Thoracic aorta (tissue), 2 donors: ENCODE measurements at places on chromosomes 2 and 18.

DNA sequence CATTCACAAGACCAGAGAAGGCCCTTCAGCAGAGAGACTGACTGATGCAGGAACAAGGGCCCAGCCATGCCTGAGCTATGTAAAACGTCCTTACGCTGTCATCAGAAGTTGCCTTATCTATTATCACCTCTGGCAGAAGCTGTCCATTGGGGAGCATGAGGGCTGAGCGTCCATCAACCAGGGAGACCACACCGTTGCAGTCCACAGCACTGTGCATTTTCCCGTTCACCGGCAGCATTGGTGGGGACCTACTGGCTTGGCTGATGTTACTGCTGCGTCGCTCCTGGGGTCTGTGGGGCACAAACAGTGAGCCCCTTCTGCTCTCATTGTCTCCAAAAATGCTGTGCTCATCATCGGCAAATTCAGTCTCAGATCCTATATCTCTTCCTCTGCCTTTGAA is 91.4 kb downstream of the SCN9A start:
- H3K4me3 ChIP-seq = no peak overlapping the region
- no peak for DNase-seq
- no peaks in the 10 kb centered on the region for H3K4me1 ChIP-seq
- H3K36me3 ChIP-seq = no peaks in the 10 kb centered on the region
- H3K27ac ChIP-seq = no peak overlapping the region
- H3K27me3 ChIP-seq = no peaks in the 10 kb centered on the region

DNA sequence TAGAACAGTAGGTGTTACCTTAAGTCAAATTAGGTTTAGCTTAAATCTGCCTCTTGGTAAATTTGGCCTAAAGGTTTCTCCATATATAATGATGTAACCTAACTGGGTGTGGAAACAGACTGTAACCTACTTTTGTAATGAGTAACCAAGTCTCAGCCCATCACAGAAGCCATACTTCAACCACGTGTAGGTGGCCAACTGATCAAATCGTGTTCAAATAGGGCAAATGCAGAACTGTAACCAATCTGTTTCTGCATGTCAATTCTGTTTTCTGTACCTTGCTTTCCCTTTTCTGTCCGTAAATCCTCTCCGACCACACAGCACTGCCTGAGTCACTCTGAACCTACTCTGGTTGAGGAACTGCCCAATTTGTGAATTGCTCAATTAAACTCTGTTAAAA is 34.0 kb upstream of the PLA2R1 start:
- H3K36me3 ChIP-seq = no peaks in the 10 kb centered on the region
- H3K4me3 ChIP-seq = no peak overlapping the region
- H3K27me3 ChIP-seq = no peaks in the 10 kb centered on the region
- no peak overlapping the region for H3K27ac ChIP-seq
- DNase-seq = no peak

DNA sequence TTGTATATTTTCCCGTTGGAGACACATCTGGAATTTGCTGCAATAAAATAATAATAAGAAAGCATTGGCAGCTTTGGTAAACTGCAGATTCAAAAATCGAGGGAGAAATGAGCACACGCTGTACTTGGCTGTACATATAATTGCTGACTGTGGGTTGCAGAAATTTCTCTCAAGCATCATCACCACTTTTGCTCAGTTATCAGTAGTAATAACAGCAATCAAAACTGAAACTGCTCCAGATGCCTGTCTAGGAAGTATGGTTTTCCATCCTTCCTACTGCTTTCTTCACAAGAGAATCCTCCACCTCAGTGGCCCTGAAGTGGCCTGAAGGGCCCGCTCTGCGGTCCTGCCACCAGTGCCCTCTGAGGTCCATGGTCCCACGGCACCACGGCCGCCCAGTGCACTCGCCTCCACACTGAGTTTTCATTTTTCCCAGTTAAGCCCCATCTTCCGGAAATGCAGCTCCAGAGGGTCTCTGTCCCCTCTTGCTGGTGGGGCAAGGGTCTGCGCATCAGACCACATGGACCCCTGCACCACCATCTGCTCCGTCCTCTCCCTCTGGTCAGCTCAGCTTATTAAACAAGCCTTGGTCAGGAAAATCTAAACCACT is 3.9 kb downstream of the DUSP28 start:
- no peak overlapping the region for H3K4me3 ChIP-seq
- DNase-seq = no peak
- H3K27ac ChIP-seq = no peak overlapping the region

GRCh38 chr2:2524348-2524941 is 193.4 kb upstream of the MYT1L start:
- no peak for DNase-seq
- H3K4me1 ChIP-seq = no peaks in the 10 kb centered on the region
- no peaks in the 10 kb centered on the region for H3K36me3 ChIP-seq

GRCh38 chr2:4408321-4408720 is 704.9 kb downstream of the DCDC2C start:
- DNase-seq = no peak
- no peaks in the 10 kb centered on the region for H3K36me3 ChIP-seq
- no peak overlapping the region for H3K27ac ChIP-seq
- no peaks in the 10 kb centered on the region for H3K4me1 ChIP-seq
- no peaks in the 10 kb centered on the region for H3K27me3 ChIP-seq

- no peak for DNase-seq
- H3K4me3 ChIP-seq = peak overlapping the region; percentile 9
- no peaks in the 10 kb centered on the region for H3K36me3 ChIP-seq
- peaks cover 10% of the 10 kb centered on the region for H3K4me1 ChIP-seq
- no peaks in the 10 kb centered on the region for H3K27me3 ChIP-seq
Measured at GRCh38 chr18:68796936-68797690, 767 bp upstream of the CCDC102B start.

GRCh38 chr18:13268158-13269012 is 49.8 kb downstream of the LDLRAD4 start:
- no peaks in the 10 kb centered on the region for H3K27me3 ChIP-seq
- H3K4me1 ChIP-seq = peaks cover 95% of the 10 kb centered on the region
- H3K36me3 ChIP-seq = no peaks in the 10 kb centered on the region
- peak overlapping the region; percentile 64 for H3K27ac ChIP-seq
- no peak for DNase-seq

GRCh38 chr2:113291191-113291590 is 12.5 kb upstream of the PAX8 start:
- no peak overlapping the region for H3K4me3 ChIP-seq
- no peaks in the 10 kb centered on the region for H3K27me3 ChIP-seq
- DNase-seq = no peak
- no peaks in the 10 kb centered on the region for H3K36me3 ChIP-seq

GRCh38 chr2:216553482-216554240 is 55.0 kb downstream of the RPL37A start:
- no peaks in the 10 kb centered on the region for H3K27me3 ChIP-seq
- H3K4me1 ChIP-seq = peaks cover 97% of the 10 kb centered on the region
- H3K27ac ChIP-seq = peak overlapping the region; percentile 77
- DNase-seq = no peak
- H3K36me3 ChIP-seq = no peaks in the 10 kb centered on the region

- H3K27ac ChIP-seq = no peak overlapping the region
- no peaks in the 10 kb centered on the region for H3K36me3 ChIP-seq
Measured at GRCh38 chr2:217086718-217087117, 226.9 kb upstream of the TNP1 start.

GRCh38 chr18:48672671-48673340 is 134.0 kb downstream of the CTIF start:
- peaks cover 10% of the 10 kb centered on the region for H3K36me3 ChIP-seq
- no peak overlapping the region for H3K27ac ChIP-seq
- H3K4me1 ChIP-seq = peaks cover 21% of the 10 kb centered on the region

GRCh38 chr2:209581040-209581439 is 157.2 kb downstream of the MAP2 start:
- no peak overlapping the region for H3K4me3 ChIP-seq
- DNase-seq = no peak
- H3K4me1 ChIP-seq = no peaks in the 10 kb centered on the region
- H3K27me3 ChIP-seq = no peaks in the 10 kb centered on the region
- H3K27ac ChIP-seq = no peak overlapping the region

DNA sequence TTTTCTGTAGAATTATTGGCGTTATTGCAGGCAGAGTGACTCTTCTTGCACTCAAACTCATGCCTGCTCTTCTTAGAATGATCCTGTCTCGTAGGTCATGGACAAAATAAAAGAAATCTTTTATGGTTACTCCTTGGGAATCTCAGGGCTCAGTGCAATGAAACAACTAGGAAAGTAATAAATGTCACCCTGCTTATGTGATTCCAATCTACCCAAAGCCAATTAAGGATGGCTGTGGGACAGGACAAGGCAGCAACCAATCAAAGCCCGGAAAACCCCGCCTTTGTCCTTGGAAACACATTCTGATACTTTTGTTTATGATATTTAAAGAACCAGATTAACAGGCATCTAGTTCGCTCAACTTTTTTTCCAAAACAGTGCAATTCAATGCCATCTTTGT is 53.0 kb downstream of the GRB14 start:
- H3K27me3 ChIP-seq = no peaks in the 10 kb centered on the region
- H3K27ac ChIP-seq = no peak overlapping the region
- no peak overlapping the region for H3K4me3 ChIP-seq
- H3K36me3 ChIP-seq = no peaks in the 10 kb centered on the region
- no peak for DNase-seq

- H3K27me3 ChIP-seq = no peaks in the 10 kb centered on the region
- DNase-seq = peak; percentile 3
- no peaks in the 10 kb centered on the region for H3K36me3 ChIP-seq
- peak overlapping the region; percentile 68 for H3K4me3 ChIP-seq
- peak overlapping the region; percentile 24 for H3K27ac ChIP-seq
- no peaks in the 10 kb centered on the region for H3K4me1 ChIP-seq
Measured at GRCh38 chr18:25503567-25504081, 151.7 kb upstream of the ZNF521 start.

DNA sequence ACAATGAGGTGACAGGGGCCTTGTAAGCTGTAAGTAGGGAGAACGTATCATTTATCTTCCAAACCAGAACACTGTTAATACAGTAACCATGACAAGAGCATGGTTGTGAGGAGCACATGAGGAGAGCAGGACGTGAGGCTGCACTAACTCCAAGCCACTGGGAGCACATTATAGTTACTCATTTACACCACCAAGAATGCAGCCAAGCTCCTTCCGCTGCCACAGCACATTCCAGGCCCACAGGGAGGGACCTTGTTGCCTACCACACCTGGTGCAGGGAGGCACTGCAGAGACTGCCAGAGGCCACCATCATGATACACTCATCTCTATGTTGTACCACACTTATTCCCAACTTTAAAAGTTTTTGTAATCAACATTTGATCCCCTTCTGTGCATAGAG is 13.5 kb upstream of the SFXN5 start:
- no peak for DNase-seq
- H3K27me3 ChIP-seq = no peaks in the 10 kb centered on the region
- H3K36me3 ChIP-seq = peaks cover 15% of the 10 kb centered on the region
- H3K4me1 ChIP-seq = peaks cover 16% of the 10 kb centered on the region

- no peak overlapping the region for H3K4me3 ChIP-seq
- no peak overlapping the region for H3K27ac ChIP-seq
- H3K36me3 ChIP-seq = no peaks in the 10 kb centered on the region
- H3K27me3 ChIP-seq = no peaks in the 10 kb centered on the region
Measured at GRCh38 chr2:101596333-101596732, 101.2 kb upstream of the MAP4K4 start.

DNA sequence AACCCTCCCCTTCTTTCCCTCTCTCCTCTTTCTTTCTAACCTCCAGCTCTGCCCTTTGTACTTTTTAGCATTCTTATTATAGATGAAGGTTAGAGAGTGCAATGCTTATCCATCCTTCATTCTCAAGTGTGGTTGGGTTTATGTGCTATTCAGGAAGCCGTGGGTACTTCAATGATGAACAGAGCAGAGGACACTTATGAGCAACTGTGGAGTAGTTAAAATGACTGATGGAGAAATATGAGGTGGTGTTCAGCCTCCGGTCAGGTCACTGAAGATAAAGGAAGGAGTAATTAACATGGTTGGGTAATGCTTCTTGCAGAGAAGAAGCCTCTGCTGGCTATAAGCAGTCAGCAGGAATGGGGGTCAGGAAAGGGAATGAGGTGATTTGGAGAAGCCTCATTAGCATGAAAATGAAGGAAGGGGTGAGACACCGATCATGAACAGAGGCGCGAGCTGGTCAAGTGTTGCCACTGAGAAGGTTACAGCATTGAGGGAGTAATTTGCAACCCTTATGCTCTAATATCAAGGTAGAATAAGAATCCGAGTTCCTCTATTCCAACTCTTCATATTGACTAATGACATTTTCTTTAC is 174.7 kb downstream of the LPIN1 start:
- H3K27me3 ChIP-seq = no peaks in the 10 kb centered on the region
- H3K4me1 ChIP-seq = no peaks in the 10 kb centered on the region
- H3K36me3 ChIP-seq = no peaks in the 10 kb centered on the region
- DNase-seq = no peak

DNA sequence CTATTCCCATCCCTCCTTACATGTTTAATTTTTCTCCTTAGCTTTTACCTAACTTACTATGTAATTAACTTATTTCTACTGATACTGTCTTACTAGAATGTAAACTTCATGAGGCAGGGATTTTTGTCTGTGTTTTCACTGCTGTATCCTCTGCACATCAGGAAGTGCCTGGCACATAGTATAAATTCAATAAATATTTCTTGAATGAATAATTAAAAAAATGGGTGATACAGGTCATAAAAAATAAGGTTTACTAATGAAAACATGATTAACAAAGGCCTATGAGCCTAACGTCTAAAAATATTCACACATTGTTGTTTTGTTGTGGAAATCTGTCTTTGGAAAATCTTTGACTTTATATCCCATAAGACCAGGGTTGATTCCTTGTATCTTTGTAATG is 4.5 kb downstream of the RBKS start:
- no peaks in the 10 kb centered on the region for H3K27me3 ChIP-seq
- no peak for DNase-seq
- no peaks in the 10 kb centered on the region for H3K36me3 ChIP-seq
- H3K4me3 ChIP-seq = no peak overlapping the region

- no peak overlapping the region for H3K27ac ChIP-seq
- H3K4me1 ChIP-seq = no peaks in the 10 kb centered on the region
- H3K27me3 ChIP-seq = no peaks in the 10 kb centered on the region
Measured at GRCh38 chr2:128280901-128281321, 37.8 kb downstream of the HS6ST1 start.

GRCh38 chr2:64145119-64145518 is 899 bp upstream of the PELI1 start:
- peaks cover 11% of the 10 kb centered on the region for H3K4me1 ChIP-seq
- no peak for DNase-seq
- H3K27me3 ChIP-seq = no peaks in the 10 kb centered on the region
- no peak overlapping the region for H3K27ac ChIP-seq
- no peaks in the 10 kb centered on the region for H3K36me3 ChIP-seq

- no peaks in the 10 kb centered on the region for H3K36me3 ChIP-seq
- H3K4me1 ChIP-seq = no peaks in the 10 kb centered on the region
- no peak overlapping the region for H3K27ac ChIP-seq
Measured at GRCh38 chr18:76547296-76547695, 52.3 kb upstream of the ZNF516 start.

- H3K4me1 ChIP-seq = no peaks in the 10 kb centered on the region
- no peaks in the 10 kb centered on the region for H3K27me3 ChIP-seq
- DNase-seq = no peak
Measured at GRCh38 chr2:216031960-216032689, 18.8 kb upstream of the MREG start.
